ENCODE measurements at places on chromosomes 7 and 10.

GRCh38 chr7:152185558-152185957, 160.1 kb downstream of the GALNT11 start:
- no peaks in the 10 kb centered on the region for H3K4me1 ChIP-seq
- no peak overlapping the region for H3K27ac ChIP-seq
- H3K36me3 ChIP-seq = peaks cover 5% of the 10 kb centered on the region
- no peak overlapping the region for H3K4me3 ChIP-seq
- H3K27me3 ChIP-seq = no peaks in the 10 kb centered on the region

GRCh38 chr10:78579576-78579975, 489.2 kb upstream of the ZMIZ1 start:
- H3K27ac ChIP-seq = no peak overlapping the region
- H3K27me3 ChIP-seq = no peaks in the 10 kb centered on the region
- H3K4me1 ChIP-seq = no peaks in the 10 kb centered on the region
- H3K36me3 ChIP-seq = no peaks in the 10 kb centered on the region
- DNase-seq = no peak

GRCh38 chr10:101224910-101225823, 4.1 kb downstream of the LBX1 start:
- H3K36me3 ChIP-seq = no peaks in the 10 kb centered on the region
- peaks cover 28% of the 10 kb centered on the region for H3K27me3 ChIP-seq
- H3K4me3 ChIP-seq = peak overlapping the region; percentile 6
- no peak overlapping the region for H3K27ac ChIP-seq

DNA sequence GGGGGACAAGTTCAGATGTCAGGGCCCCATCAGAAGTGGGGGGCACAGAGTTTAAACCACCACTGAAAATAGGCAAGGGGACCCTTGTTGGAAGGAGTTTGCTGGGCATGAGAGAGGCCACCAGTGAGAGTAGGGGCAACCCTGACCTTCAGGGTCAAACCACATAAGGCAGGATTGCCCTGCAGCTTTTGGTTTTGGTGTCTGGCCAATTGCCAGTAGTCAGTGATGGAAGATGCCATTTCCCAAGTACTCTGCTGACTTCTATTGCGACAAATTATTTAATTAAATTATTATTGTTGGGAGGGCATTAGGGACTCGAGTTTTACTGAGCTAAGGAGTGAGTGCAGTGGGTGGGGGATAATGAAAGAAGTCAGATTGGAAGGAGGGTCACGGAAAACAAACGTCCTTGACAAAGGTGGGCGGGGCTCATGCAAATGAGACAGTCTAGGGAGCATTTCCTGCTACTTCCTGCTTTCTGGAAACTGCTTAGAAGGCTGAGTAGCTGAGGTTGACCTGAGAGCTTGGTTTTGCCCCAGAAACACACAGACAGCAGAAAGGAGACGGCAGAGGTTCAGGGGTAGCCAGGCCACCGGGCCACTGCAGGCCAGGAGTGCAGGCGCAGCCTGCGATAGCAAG, 74.2 kb upstream of the ANLN start:
- no peak overlapping the region for H3K27ac ChIP-seq
- DNase-seq = no peak
- H3K36me3 ChIP-seq = no peaks in the 10 kb centered on the region
- no peak overlapping the region for H3K4me3 ChIP-seq

- H3K27ac ChIP-seq = no peak overlapping the region
- no peak for DNase-seq
- no peaks in the 10 kb centered on the region for H3K36me3 ChIP-seq
- peaks cover 13% of the 10 kb centered on the region for H3K27me3 ChIP-seq
Observed at GRCh38 chr7:132489776-132490237, 86.5 kb downstream of the PLXNA4 start.

DNA sequence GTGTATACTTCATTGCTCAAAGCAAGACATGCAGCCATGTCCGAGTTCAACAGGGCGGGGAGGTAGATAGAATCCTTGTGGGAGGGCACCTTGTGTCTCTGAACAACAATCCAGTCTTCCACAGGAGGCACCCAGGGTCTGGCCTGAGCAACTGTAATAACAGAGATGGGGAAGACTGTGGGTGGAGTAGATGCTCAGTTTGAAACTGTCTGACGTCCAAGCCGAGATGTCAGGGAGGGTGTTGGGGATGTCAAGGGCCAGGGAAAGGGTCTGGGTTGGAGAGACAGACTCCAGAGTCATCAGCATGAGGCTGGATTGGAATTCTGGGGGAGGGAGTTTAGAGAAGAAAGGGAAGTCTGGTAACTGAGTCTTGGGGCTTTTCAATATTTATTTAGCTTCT, 88.0 kb downstream of the FANK1 start:
- no peaks in the 10 kb centered on the region for H3K27me3 ChIP-seq
- no peaks in the 10 kb centered on the region for H3K36me3 ChIP-seq
- H3K4me1 ChIP-seq = no peaks in the 10 kb centered on the region
- H3K27ac ChIP-seq = no peak overlapping the region
- no peak overlapping the region for H3K4me3 ChIP-seq

GRCh38 chr7:28533731-28534531, 121.6 kb downstream of the CREB5 start:
- no peaks in the 10 kb centered on the region for H3K4me1 ChIP-seq
- H3K27ac ChIP-seq = no peak overlapping the region
- no peaks in the 10 kb centered on the region for H3K36me3 ChIP-seq
- no peak overlapping the region for H3K4me3 ChIP-seq
- no peaks in the 10 kb centered on the region for H3K27me3 ChIP-seq
- DNase-seq = no peak

- no peaks in the 10 kb centered on the region for H3K36me3 ChIP-seq
- no peak for DNase-seq
- no peak overlapping the region for H3K4me3 ChIP-seq
- H3K27me3 ChIP-seq = no peaks in the 10 kb centered on the region
Observed at GRCh38 chr10:15642095-15642494, 77.6 kb downstream of the ITGA8 start.

All from T-cell (primary cell).